ENCODE measurements at places on chromosomes 13 and 19.

GRCh38 chr19:588093-588740 is 1.5 kb upstream of the HCN2 start:
- DNase-seq = no peak

DNA sequence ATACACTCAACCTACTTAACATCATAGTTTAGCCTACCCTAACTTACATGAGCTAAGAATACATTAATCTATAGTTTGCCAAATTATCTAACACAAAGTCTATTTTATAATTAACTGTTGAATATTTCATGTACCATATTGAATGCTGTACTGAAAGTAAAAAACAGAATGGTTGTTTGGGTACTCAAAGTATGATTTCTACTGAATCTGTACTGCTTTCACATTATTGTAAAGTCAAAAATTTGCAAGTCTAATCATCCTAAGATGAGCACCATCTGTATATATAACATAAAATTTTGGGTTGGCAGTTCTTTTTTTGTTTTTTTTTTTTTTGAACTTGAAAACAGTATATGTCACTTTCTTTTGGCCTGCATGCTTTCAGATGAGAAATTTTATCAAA is 1212.6 kb downstream of the SLITRK5 start:
- no peak for DNase-seq

- no peak for DNase-seq
Measured at GRCh38 chr19:9037400-9038062, 27.3 kb upstream of the MUC16 start.

- no peak for DNase-seq
Measured at GRCh38 chr13:27919659-27919933, 204 bp upstream of the PDX1 start.

GRCh38 chr13:91184244-91184926 is 163.1 kb upstream of the MIR17HG start:
- DNase-seq = no peak

- peak; percentile 35 for DNase-seq
Measured at GRCh38 chr13:72458701-72459100, 268.7 kb downstream of the MZT1 start.
